ENCODE measurements at places on chromosomes 12 and 14. TPM values are rescaled to one million over a fixed set of nuclear protein-coding genes. Genes with fewer than 3 reads are reported as not detected.

- no peak for DNase-seq
Observed at GRCh38 chr12:62684570-62685295, 218.1 kb downstream of the MON2 start.

- no peak for DNase-seq
Observed at GRCh38 chr14:95018821-95019220, 138.5 kb downstream of the DICER1 start.

GRCh38 chr12:94641283-94641682 lies 9.1 kb downstream of the TMCC3 start:
- no peak for DNase-seq

DNA sequence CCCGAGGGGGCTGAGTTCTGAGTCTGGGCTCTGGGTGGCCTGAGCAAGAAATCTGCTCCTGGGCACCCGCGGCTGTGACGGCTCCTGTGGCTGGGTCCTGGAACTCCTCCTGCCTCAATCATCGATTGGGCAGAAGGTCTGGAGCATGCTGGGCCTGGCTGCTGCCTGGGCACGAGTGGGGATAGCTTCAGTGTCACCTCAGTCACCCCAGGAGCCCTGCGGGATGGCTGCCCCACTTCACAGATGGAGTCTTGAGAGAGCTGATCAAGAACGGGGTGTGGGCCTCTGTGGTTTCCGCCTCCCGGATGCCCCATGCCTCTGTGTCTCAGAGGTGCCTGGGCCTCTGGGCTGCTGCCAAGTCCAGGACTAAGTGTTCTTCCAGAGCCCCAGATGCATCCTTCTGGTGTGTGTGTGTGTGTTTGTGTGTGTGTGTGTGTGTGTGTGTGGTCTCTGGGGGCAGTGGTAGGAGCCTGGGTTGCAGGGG lies 185.6 kb upstream of the C14orf180 start:
- DNase-seq = no peak

DNA sequence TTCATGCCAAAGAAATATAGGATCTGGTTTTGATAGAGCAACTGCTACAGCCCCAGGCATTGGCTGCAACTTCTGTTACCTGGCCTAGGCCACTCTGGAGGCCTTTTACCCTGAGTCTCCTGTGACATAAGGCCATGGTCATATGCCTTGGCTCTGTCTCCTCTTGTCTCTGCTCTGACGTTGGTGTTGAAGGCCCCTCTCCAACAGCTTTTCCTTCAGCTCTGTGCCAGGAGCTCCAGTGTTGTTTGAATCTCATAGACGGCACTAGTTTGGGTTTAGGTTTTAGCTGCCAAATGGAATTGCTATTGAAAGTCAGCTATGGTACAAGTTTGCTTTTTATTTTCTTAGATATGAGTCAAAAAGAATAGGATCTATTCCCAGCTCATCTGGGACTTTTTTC lies 41.1 kb downstream of the TTLL5 start:
- DNase-seq = no peak

DNA sequence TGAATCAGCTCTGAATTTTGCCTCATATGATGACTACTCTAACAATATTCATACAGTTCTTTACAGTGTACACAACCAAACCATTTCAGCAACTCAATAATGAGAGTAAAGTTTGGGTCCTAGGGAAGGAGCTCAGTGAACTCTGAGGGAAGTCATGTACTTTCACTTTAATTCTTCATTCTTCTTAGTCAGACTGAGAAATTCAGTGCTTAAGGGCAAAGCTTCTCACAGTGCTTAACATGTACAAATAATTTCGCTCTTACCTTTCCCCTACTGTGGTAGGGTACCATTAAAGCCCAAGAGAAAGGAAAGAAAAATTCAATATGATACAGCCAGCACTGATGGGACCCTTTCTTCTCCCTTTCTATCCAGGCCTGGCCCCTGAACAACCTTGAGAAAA lies 435.0 kb downstream of the NELL2 start:
- no peak for DNase-seq

GRCh38 chr12:64611341-64612284 lies 1.3 kb downstream of the RASSF3 start:
- DNase-seq = no peak

GRCh38 chr14:49549881-49550280 lies 36.3 kb downstream of the RPS29 start:
- no peak for DNase-seq

DNA sequence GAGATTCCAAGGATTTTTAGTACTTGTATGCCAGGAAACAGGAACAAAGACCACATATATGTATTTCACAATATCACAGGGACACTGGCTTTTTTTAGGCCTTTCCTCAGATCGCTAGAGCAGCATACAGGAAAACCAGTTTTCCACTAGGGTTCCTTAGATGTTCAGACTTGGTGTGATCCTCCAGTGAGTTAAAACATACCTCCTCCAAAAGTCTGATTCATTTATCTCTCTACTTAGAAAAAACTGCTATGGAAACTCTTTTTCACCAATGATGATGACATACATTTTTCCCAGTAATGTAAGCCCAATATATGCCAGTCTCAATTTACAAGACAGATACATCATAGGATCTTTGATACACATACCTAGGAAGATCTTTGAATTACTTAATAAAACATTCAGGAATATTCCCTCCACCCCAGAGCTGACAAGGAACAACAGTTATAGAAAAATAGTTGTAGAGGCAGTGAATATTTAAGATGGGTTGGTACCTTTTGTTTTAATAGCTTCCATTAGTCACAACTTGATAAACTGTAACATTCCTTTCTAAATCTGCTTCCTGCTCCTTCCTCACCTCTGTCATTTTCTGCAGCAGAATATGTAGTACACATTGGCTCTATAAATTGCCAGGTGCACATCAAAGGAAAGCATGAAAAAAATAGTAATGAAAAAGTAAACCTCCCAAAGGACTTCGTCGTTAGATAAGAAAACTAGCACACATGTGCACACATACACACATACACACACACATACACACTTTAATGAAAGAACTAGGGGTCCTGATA lies 27.5 kb downstream of the BCAT1 start:
- DNase-seq = no peak

- no peak for DNase-seq
Observed at GRCh38 chr12:81263072-81263471, 185.2 kb downstream of the ACSS3 start.

GRCh38 chr14:71441126-71441525 lies 491.1 kb upstream of the RGS6 start:
- DNase-seq = no peak

GRCh38 chr12:92369056-92369455 lies 223.4 kb upstream of the BTG1 start:
- DNase-seq = no peak

DNA sequence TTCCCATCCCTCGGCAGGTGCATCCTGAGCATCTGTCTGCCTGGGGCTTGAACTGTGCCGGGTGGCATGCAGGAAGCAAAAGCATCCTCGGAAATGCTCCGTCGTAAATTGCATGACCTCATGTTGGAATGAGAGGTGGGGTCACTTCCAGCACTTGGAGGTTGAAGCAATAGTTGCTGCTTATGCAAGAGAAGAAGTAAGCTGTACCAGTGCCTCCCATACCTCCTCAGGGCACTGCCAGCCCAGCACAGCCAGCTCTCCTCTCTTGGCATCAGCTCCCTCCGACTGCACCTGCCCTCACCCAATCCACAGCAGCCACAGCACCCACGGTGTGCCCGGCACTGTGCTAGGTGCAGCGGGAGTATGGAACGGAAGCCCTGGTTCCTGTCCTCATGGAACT lies 11.5 kb downstream of the TEAD4 start:
- peak; percentile 64 for DNase-seq

- DNase-seq = no peak
Observed at GRCh38 chr12:116797885-116798284, 59.8 kb downstream of the RNFT2 start.

GRCh38 chr14:77061630-77062257 lies 33.2 kb upstream of the IRF2BPL start:
- DNase-seq = no peak

GRCh38 chr12:132439333-132439904 lies 50.5 kb upstream of the FBRSL1 start:
- no peak for DNase-seq

GRCh38 chr12:56629459-56630179 lies 507 bp downstream of the BAZ2A start:
- DNase-seq = no peak

GRCh38 chr12:50276068-50276467 lies 7.3 kb downstream of the LIMA1 start:
- no peak for DNase-seq

GRCh38 chr12:82998509-82998908 lies 311.8 kb downstream of the TMTC2 start:
- DNase-seq = no peak

- no peak for DNase-seq
Observed at GRCh38 chr12:74317078-74317601, 220.5 kb upstream of the ATXN7L3B start.

DNA sequence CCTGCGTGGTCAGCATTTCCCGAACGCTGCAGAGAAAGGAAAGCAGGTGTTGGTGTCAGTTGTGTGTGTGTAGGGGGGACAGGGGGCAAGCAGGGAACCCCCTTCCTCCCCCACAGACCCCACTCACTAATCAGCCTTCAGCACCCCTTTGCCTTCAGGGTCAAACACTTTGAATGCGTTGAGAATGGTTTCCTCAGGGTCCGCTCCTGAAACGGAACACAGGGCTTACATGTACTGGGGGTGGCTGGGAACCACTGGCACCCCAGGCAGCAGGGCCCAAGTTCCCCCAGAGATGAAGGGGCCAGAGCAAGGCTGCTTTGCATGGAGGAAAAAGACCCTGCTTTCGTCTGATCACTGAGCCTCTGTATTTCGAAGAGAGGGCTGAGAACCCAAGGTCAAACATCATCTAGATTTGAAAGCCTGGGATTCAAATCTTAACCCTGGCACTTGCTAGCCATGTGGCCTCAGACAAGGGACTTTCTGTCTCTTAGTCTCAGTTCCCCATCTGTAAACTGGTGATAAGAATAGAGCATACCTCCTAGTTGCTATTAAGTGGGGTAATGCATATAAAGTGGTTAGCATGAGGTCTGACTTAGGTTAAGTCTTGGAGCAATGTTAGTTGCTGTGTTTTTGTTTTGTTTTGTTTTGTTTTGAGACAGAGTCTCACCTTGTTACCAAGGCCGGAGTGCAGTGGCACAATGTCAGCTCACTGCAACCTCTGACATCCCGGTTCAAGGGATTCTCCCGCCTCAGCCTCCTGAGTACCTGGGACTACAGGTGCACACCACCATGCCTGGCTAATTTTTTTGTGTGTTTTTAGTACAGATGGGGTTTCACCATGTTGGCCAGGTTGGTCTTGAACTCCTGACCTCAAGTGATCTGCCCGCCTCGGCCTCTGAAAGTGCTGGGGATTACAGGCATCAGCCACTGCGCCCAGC lies 7.0 kb downstream of the MYL2 start:
- DNase-seq = no peak

- no peak for DNase-seq
Observed at GRCh38 chr14:61184112-61184511, 97.0 kb downstream of the TMEM30B start.

GRCh38 chr14:25351269-25351668 lies 301.3 kb upstream of the STXBP6 start:
- no peak for DNase-seq

DNA sequence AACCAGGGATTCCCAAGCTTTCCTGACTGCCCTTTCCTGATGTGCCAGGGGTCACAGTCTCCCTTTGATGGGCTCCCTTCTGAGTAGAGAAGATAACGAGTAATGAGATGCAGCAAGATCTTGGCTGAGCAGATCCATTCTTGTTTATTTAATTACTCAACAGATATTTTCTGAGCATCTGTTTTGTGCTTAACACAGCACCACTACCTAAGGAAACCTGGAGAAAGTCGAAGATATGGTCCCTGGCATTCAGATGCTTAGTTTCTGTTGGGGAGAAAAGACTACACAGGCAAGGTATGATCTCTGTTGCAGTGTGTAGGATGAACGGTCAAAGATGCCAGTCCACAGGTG lies 3.9 kb downstream of the AJUBA start:
- DNase-seq = no peak

DNA sequence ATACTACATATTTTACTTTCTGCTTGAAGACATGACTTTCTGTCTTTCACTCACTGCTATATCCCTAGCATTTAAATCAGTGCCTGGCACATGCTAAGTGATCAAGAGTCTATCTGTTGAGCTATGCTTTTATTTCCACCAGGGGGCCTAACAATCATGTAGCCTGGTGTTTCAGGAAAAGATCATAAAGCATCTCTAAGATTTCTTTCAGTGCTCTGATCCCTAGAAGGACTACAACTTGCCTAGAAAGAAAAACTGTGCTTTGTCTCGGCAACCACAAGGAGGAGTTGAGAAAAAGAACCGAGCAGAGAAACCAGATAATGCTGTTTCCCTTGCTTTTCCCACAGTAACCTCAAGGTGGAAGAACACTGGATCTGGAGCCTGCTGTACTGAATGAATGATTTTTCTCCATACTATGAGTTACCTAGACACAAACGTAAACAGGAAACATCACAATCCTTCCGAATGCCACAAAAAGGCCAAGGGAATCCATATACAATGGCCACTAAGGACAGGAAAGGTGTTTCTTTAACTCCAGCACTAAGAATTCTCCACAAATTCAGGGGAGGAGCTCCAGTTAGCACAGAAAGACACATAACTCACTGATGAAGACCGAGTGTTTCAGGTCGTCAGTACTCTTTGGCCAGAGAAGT lies 1.2 kb downstream of the CRY1 start:
- DNase-seq = peak; percentile 76

GRCh38 chr12:101230547-101230946 lies 20.5 kb upstream of the SLC5A8 start:
- no peak for DNase-seq

GRCh38 chr12:19010087-19010486 lies 119.4 kb upstream of the PLEKHA5 start:
- DNase-seq = peak; percentile 50

GRCh38 chr12:116882742-116883141 lies 1.5 kb upstream of the HRK start:
- no peak for DNase-seq

DNA sequence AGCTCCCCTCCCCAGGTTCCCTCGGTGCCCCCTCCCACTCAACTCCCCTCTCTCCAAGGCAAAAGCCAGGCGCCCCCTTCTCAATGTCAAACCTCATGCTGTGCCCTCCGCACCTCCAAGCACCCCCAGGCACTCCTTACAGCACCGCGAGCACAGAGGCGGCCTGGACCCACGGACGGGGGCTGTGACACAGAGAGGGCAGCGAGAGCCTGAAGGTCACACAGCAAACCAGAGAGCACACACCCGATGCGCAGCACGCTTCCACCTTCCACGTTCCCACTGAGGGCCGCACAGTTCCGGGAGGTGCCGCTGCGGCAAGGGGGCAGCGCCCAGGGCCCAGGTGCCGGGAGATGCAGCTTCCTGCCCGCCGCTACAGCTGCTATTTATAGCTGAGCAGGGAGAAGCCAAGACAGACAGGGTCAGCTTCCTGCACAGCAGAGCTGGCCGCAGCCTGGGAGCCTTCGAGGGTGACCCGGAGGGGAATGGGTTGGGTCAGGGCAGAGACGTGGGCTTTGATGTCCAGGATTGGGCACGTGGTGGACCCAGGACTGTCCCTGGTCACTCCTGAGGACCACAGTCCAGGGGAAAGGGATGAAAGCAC lies 12.9 kb downstream of the NCOR2 start:
- DNase-seq = no peak

The RAPGEF3 gene
- total RNA-seq = 2.3 TPM

The ART4 gene
- total RNA-seq = 0.57 TPM

The TMEM63C gene
- 1.3 TPM for total RNA-seq

The LGR5 gene
- 28.0 TPM for total RNA-seq

The CRACR2A gene
- 15.4 TPM for total RNA-seq

The NEK9 gene
- total RNA-seq = 64.0 TPM

The E2F7 gene
- total RNA-seq = 11.6 TPM

The GPRC5D gene
- total RNA-seq = not detected

The NPFF gene
- not detected for total RNA-seq

The TAS2R13 gene
- 2.0 TPM for total RNA-seq
